T-helper 22 cell (primary cell): ENCODE measurements at places on chromosomes 1 and 21.

DNA sequence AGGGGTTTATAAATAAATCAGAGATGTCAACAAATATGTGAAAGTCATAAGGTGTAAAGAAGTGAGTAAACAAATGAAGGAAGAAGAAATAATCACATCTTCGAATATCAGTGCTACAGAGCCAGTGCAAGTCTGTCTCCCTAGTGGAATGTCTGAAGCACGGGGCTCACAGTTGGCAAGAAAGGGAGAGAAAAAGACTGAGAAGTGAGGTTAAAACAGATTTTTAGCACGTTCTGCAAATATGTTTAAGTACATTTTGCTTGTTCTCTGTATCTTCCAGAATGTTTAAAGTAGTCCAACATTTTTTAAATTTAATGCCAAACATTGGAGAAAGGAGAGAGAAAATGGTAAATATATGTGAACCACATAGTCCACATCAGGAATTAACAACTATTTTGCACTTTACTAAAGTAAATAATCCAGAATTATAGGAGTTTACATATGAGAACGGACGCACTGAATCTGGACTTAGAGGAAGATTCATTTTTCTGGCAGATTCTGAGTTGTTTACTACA, 682.4 kb downstream of the LTN1 start:
- DNase-seq, result no peak

- no peak for DNase-seq
These were observed 93.9 kb downstream of the NID1 start for GRCh38 chr1:235971020-235971419.

DNA sequence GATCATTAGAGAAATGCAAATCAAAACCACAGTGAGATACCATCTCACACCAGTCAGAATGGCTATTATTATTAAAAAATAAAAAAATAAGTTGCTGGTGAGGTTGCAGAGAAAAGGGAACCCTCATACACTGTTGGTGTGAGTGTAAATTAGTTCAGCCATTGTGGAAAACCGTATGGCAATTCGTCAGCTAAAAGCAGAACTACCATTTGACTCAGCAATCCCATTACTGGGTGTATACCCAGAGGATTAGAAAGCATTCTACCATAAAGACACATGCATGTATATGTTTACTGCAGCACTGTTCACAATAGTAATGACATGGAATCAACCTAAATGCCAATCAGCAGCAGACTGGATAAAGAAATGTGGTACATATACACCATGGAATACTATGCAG, 42.2 kb downstream of the GIPC2 start:
- DNase-seq, result no peak

DNA sequence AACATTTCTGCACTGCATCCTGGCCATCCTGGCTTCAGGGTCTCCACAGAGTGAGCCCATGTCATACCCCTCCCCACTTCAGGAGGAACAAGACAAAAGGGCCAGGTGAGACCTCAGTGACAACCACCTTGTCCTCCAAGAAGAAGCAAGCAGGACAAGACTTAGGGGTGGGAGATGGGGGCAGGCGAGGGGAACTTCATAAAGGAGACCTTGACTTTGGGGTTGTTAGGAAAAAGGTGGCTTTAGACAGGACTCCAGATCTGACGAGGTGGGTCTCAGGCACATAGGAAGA, 24.0 kb upstream of the SLAMF9 start:
- no peak for DNase-seq

GRCh38 chr21:20306836-20307235, 691.4 kb upstream of the NCAM2 start:
- no peak for DNase-seq

DNA sequence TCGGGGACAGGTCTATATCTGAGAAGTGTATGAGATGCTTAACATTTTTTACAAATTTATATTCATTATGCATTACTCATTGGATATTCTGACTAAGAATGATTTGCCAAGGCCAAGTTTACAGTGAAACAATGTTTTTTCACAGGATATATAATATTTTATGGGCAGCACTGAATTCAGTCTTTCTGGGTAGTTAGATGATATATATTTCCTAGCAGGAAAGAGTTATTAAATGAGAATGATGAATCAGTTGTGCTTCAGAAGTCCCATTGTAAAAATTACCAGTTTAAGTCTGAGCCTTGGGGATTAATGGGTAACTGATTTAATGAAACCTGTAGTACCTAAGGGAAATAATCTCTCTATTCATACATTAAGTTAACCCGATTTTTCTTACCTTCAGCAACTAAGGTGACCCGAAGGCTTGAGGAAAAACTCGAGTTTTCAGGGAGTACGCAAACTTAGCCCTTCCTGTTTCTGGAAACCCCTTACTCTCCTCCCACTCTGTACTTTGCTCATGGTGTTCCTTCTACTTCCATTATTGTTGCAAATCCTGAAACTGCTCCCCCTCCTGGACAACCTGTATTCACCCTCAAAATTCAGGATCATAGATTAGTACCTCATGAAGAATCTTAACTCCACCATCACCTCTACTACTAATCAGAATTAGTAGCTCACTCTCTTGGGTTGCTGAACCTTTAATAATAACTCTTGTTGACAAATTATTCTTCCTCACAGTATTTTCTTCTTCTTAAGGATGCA, 135.1 kb downstream of the AK5 start:
- DNase-seq, result no peak

GRCh38 chr1:54968551-54968950, 11.9 kb upstream of the TMEM61 start:
- DNase-seq, result no peak

GRCh38 chr1:31712630-31713029, 8.8 kb upstream of the COL16A1 start:
- DNase-seq, result no peak

DNA sequence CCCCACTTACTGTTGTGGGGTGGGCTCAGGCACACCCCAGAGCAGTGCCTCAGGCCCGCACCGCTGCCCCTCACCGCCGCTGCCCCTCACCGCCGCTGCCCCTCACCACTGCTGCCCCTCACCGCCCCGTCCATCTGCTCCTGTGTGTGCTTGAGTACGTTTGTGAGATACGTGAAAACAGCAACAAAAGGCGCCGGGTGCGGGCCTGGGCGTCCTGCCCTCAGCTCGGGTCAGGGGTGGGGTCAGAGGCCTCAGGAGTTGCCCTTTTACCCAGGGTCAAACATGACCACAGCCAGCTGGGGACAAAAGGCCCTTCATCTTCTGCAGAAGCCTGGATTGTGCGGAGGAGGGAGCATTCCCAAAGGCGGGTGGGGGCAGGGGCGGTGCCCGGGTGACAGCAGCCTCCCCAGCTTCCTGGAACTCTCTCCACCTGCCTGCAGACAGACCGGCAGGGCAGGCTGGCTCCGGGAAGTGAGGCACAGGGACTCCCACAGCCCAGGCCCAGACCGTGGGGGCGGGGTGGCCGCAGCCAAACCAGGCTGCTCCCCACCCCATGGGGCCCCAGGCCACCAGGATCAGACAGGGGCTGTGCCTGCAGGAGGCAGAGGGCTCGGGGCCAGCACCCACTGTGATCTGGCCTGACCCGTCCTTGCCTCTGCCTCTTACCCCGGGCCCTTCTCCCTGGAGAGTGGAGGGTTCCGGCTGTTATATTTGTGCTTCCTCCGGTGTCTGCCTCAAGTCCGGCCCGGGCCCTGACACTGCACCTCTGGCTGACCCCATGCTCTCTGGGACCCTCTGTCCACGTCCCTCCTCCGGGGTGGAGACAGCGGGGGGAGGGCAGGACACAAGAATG, 2.3 kb upstream of the VWA1 start:
- no peak for DNase-seq

DNA sequence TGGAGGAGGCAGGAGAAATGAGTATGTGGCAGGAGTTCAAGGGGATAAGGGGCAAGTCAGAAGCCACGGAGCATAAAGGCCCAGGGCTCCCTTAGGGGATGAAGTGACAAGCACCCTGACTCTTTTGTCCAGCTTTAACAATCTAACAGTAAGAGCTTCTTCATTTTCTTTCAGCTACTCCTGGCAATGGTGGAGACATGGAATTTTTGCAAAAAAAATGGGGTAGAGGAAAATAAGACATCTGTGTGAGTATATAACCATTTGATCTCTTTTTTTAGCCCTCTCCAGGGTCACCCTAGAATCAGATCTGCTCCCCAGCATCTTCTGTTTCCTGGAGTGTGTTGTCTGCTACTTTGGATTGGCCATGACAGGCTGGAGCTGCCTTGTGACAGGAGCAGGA, 47.1 kb downstream of the ZNF697 start:
- DNase-seq, result no peak

DNA sequence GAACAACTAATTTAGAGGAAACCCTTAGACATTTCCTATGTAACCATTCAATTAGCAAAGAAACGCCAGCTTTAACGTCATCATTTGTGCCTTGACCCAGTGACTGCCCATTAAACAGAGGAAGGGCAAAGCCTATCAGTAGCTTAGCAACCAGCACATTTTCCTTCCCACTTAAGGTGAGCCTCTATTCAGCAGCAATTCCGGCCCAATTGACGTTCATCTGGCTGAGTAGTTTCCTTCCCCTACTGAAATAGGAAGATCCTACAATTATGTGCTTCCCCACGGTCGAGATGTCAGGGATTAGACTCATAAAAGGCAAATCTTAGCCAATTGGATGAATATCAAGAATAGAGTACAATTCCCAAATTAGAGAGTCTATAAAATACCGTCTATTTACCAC, 482.1 kb upstream of the ADAMTS5 start:
- DNase-seq, result no peak

GRCh38 chr1:187566354-187566753, 737.6 kb downstream of the PLA2G4A start:
- no peak for DNase-seq

DNA sequence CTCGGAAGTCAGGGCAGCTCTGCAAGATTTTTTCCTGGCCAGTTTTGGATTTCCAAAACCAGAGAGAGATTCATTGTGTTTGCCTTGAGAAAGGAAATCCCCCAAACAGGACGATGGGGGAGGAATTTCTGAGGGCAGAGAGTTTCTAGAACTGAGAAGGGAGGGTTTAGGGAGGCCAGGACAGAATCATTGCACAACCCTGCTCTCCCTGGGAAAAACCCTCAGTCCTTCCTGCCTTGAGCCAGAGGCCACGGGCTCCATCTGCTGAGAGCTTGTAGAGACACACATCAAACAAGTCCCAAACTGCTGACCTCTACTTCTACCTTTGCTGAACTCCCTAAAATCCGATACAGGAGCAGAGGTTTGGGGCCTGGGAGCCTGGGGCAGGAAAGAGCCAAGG, 99.7 kb downstream of the NMNAT2 start:
- DNase-seq, result no peak

GRCh38 chr21:26508903-26509302, 64.2 kb downstream of the CYYR1 start:
- no peak for DNase-seq

GRCh38 chr1:192830595-192831246, 21.9 kb downstream of the RGS2 start:
- DNase-seq, result no peak

DNA sequence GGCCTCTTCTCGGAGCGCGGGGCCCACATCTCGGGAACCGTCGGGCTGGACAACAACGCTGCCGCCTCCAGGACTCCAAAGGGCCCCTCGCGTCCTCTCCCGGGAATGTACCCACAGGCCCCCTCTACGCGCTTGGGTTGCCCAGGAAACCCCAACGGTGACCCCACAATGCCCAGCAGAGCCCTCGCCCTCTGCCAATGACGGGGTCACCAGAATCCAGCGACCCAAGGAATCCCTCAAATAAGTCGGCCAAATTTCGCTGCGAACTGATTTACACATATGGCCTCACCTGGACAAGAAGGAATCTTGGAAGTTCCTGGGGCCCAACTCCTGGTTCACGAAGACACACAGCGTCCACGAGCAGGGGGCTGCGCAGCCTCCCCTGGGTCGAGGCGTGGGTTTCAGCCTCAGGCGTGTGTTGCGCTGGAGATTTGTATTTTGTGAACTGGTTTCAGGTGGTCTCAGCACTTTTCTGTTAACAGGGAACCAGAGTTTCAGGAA, 78.1 kb downstream of the DESI2 start:
- DNase-seq, result no peak

DNA sequence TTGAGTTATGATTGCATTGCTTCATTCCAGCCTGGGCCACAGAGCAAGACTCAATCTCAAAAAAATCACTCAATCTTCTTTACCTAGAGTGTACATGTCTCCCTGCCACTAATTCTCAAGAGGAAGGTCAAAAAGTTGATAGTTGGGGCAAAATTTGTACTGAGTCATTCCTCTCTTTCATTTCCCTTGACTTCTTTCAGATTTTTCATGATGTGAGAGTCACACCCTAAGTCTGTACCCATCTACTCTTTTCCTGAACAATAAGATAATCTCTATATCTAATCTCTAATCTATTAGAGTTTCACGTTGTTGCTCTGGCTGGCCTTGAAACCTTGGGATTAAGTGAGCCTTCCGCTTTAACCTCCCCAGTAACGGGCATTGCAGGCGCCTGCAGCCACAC, 1.1 kb upstream of the BRDT start:
- no peak for DNase-seq

DNA sequence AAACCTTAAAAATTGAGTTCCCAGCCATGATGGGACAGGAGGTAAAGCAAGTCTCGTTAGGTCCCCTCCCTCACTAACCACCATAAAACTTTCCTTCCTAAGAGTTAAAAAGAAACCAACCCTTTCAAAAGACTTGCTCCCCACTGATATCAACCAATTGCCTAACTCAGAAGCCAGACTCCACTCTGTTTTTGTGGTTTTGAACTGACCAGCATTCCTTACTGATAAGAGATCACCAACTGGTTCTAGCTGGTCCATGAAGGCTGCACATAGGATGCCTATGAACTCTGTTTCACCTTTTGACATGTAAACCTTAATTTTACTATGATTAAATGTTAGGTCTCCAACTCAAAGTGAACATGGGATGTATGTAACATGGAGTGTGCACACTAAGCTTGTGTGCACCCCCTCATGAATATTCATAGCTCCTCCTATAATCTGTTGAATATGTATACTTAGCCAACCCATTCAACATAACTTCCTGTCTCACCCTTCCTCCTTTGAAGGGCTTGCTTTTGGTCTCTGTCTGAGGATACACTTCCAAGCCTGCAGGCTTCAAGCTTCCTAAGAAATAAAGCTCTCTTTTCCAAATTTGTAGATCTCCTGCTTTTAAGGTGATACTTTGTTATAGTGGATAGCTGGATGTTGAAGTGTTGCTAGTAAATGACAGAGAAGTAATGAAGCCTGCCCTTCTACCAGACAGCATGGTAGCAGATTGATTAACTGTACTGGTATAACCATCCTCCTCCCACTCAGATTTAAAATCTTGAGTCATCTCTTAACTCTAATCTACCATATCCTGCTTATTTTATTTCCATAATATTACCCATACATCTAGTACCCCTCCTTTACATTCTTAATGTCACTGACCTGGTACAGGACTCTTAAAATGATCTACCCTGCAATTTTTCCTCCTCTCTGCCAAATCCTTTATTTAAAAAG, 95.6 kb downstream of the ZNF644 start:
- no peak for DNase-seq

DNA sequence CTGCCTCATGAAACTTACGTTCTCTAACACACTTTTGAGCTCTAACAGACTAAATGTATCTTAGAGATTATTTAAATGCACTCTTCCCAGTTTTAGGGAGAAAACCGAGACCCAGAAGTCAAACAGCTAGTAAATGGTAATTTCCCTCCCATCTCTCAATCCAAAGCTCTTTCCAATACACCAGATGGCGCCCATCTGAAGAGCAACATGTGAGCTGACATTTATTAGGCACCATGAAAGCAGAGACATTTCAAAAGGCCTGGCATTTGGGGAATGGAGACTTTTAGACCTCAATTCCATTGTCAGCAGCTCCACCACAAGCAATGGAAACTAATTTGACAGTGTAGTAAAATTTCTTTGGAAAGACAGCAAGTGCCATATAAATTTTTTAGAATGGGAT, 191.4 kb downstream of the DAB1 start:
- no peak for DNase-seq

GRCh38 chr1:45769261-45769932, 18.9 kb upstream of the IPP start:
- DNase-seq, result no peak

- no peak for DNase-seq
These were observed 138.0 kb upstream of the SAMSN1 start for GRCh38 chr21:14684071-14684470.
